ENCODE measurements at places on chromosomes 7 and 10. TPM values are rescaled to one million over a fixed set of nuclear protein-coding genes. Genes with fewer than 3 reads are reported as not detected.

Gene GOLGA7B
- 3.5 TPM for total RNA-seq

GRCh38 chr10:32386623-32387260, 39.8 kb upstream of the EPC1 start:
- no peak for DNase-seq

DNA sequence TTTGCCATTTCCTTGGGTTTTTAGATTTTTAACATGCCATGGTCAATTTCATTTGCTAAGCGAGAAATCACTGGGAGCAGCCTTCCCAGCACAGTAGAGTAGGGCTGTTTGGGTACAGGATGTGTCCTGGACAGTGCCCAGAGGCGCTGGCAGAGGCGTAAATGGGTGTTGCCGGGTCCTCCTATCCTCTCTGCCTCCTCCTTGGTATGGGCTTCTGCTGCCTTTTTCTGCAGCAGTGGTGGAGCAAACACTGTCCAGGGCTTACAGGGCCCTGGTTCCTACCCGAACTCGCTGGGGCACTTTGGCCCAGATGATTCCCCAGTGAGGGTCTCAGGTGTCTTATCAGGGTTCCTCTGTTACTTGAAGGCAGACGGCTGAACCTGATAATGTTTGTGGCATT, 298.3 kb downstream of the RPS24 start:
- DNase-seq = no peak

Gene CYP2C9
- total RNA-seq = 2.4 TPM

DNA sequence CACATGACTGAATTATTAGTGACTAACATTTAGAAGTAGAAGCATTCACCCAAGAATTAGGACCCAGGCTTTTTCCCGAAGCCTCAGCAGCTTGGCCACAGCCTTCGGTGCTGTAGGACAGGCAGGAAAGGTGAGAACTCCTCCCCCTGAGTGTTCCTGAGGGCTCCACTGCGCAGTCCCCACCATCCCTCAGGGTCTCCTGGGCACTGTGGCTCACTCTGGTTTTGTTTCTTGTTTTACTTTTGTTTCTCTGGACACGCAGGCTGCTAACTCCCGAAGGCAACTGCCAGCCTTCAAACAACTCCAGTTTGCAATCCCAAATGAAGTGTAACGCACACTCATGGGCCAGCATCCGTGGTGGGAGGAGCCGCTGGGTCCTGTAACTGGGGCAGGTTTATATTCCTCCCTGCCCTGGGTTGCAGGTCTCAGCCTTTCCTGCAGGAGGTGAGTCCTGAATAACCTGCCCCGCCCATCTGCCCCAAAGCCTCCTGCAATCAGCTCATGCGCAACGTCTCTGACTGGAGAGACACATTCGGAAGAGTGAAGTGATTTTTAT, 492.9 kb downstream of the PTPRN2 start:
- no peak for DNase-seq
